Left ventricle myocardium superior (tissue), 1 donor: ENCODE measurements at places on chromosomes 13 and 19. TPM values are rescaled to one million over a fixed set of nuclear protein-coding genes. Genes with fewer than 3 reads are reported as not detected.

DNA sequence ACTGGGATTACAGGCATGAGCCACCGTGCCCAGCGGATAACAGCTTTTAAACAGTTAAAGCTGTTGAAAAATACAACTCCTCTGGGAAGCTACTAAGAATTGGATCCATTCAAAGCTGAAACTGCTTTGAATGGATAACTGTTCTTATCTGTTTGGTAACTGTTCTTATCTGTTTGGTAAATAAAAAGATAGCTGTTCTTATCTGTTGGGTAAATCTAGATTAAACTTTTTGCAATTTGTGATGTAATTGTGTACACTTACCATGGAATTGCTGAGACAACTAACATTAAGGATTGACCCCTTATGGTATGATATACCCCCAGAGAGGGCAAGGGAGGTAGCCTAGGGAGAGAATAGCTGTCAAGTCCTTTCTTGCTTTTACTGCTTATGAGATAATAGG lies 27.9 kb upstream of the SPART start:
- no peak for DNase-seq

GRCh38 chr13:96090240-96091101 lies 564 bp downstream of the HS6ST3 start:
- peak; percentile 27 for DNase-seq

Gene MBD3L3
- total RNA-seq, result not detected

GRCh38 chr19:31160336-31160926 lies 188.8 kb downstream of the TSHZ3 start:
- no peak for DNase-seq

DNA sequence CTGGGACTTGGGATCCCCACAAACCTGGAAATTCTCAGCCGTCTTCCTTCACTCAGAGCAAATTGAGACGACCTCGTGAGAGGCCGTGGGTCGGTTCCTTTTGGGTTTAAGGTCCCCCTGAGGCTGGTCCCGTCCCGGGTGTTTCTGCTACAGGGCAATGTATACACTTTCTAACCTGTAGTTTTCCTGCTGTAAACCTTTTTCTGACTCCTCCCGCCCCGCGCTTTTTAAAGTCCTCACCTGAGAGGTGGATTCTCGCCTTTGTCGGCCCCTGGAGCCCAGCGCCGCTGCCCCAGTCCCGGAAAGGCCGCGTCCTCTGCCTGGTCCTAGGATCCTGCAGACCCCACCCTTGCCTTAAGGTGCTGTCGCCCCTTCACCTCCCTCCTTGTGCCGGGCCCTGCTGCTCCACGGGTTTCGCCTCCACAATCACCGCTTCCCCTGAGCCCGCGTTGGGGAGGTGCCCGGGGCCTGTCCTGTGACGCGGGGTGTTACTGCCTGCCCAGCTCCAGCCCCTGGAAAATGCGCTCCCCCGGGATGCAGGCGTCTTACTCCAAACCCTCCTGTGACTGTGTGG lies 391 bp downstream of the ZNF761 start:
- peak; percentile 53 for DNase-seq

DNA sequence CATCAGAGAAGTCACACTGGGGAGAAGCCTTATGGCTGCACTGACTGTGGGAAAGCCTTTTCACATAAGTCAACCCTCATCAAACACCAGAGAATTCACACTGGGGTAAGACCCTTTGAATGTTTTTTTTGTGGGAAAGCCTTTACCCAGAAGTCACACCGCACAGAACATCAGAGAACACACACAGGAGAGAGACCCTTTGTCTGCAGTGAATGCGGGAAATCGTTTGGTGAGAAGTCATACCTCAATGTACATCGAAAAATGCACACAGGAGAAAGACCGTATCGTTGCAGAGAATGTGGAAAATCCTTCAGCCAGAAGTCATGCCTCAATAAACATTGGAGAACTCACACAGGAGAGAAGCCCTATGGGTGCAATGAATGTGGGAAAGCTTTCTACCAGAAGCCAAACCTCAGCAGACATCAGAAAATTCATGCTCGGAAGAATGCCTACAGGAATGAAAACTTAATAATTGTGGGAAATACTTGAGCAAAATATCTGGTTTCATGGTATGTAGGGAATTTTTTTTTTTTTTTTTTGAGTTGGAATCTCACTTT lies 30.7 kb downstream of the ZNF793 start:
- DNase-seq, result no peak

DNA sequence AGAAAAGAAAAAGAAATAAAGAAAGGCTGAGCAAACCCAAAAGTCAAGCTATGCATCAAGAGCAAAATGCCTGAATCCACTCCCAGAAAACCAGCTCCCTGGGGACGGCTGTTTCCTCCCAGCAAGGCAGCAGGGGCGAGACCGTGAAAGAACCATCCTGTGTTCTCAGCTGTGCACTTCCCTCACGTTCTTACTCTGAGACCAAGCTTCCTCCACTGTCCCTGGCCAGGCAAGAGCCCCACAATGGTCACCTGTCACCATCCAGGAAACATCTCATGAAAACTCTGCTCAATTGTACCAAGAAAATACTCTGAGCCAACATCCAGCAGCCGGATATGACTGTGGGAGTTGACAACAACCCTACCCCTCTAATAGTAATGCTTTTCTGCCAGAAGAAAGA lies 22.9 kb downstream of the RAB20 start:
- peak; percentile 72 for DNase-seq

Gene ADGRE3
- total RNA-seq, result not detected
